ENCODE measurements at places on chromosomes 12 and 14. TPM values are rescaled to one million over a fixed set of nuclear protein-coding genes. Genes with fewer than 3 reads are reported as not detected.

ING4 gene
- total RNA-seq = 69.0 TPM

- peak overlapping the region; percentile 72 for H3K27ac ChIP-seq
- peaks cover 29% of the 10 kb centered on the region for H3K36me3 ChIP-seq
- peak overlapping the region; percentile 85 for H3K4me3 ChIP-seq
- H3K27me3 ChIP-seq = no peaks in the 10 kb centered on the region
- H3K4me1 ChIP-seq = peaks cover 21% of the 10 kb centered on the region
These were observed 1.5 kb downstream of the CALM1 start for GRCh38 chr14:90398315-90398839.

ADCY4 gene
- 3.4 TPM for total RNA-seq

- peaks cover 6% of the 10 kb centered on the region for H3K36me3 ChIP-seq
- H3K27me3 ChIP-seq = no peaks in the 10 kb centered on the region
- DNase-seq = no peak
These were observed 267.5 kb downstream of the CCDC91 start for GRCh38 chr12:28457785-28458184.

PPP1R1A gene
- 0.54 TPM for total RNA-seq

DNA sequence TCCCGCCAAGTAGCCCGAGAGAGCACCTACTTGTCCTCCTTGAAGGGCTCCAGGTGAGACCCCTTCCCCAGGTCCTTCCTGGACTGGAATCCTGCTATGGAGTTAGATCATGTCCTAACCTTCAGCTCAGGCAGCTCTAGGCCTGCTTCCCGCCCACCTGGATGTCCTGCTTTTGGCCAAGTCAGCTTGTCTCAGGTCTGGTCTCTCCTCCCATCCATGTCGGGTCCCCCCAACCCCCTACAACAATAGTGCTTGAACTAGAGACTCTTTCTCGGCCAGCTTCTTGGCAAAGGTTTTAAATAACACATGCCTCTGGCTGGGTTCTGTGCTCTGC, 3.6 kb downstream of the NAB2 start:
- H3K27ac ChIP-seq = peak overlapping the region; percentile 89
- DNase-seq = no peak
- H3K27me3 ChIP-seq = no peaks in the 10 kb centered on the region
- H3K4me1 ChIP-seq = peaks cover 65% of the 10 kb centered on the region

DNA sequence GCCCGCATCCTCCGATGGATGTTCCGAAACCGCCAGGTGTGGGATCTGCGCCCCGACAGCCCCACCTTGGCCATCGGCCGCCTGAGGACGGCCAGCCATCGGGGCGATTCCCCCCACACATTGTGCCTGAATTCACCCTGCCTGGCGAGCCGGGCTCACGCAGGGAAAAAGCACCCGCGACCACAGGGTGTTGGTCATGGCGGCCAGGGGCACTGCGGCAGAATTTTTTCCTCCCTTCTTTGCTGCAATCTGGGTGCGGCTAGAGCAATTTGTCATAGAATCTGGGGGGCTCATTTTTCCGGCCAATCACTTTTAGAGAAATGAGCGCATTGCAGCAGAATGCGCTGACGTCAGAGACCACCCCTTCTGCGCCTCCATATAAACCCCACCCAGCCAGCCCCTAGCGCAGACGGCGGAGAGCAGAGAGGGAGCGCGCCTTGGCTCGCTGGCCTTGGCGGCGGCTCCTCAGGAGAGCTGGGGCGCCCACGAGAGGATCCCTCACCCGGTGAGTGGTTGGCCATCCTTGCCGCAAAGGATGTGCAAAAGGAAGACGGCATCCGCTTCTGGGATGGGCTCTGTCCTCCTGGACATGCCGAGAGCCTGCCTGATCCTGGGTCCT, at the start of gene MEG3:
MEG3 (plus strand) TSS at position 406 of the 619 bp plus-strand sequence.
- peaks cover 52% of the 10 kb centered on the region for H3K4me1 ChIP-seq
- DNase-seq = no peak
- peak within 1 kb of the TSS; percentile 81 for H3K27ac ChIP-seq
- no peak within 1 kb of the TSS for H3K4me3 ChIP-seq

DNA sequence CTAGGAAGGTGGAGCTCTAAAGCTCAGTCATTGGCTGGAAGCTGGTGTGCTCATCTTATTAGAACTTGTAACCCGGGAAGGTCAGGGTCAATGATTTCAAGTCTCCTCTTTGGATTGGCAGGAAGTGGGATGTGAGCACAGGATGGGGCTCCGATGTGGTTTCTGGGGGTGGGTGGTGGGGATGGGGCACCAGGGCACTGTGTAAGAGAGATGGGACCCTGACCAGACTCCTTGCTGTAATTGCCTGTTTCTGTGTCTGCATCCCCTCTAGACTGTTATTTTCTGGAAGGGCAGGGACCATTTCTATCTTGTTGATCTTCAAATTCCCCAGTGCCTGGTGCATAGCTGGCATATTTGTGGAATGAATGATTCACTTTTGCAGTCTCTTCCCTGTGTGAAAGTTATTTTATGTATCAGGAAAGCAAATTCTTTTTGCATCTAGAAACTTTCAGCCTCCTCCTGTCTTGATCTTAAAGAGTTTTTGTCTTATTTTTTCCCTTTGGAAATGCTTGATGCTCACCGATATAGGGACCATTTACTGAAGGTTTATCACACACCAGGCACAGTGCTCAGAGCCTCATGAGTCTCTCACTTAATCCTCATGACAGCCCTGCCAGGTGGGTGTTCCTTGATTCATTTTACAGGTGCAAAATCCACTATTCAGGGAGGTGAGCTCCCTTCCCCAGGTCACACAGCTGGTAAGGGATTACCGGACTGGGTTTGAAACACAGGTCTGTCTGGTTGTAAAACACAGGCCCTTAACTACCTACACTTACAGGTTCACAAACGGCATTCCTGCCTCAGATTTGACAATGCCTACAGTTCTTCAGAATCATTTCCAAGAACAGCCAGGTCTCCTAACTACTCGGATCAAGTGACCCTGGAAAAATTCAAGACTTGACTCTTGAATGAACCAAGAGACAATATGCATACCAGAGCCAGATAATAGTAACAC, 86.9 kb upstream of the IGF1 start:
- DNase-seq = no peak
- no peaks in the 10 kb centered on the region for H3K27me3 ChIP-seq
- peaks cover 47% of the 10 kb centered on the region for H3K4me1 ChIP-seq
- H3K27ac ChIP-seq = peak overlapping the region; percentile 96
- peaks cover 8% of the 10 kb centered on the region for H3K36me3 ChIP-seq
- no peak overlapping the region for H3K4me3 ChIP-seq

RNF212B gene
- total RNA-seq = not detected

DNA sequence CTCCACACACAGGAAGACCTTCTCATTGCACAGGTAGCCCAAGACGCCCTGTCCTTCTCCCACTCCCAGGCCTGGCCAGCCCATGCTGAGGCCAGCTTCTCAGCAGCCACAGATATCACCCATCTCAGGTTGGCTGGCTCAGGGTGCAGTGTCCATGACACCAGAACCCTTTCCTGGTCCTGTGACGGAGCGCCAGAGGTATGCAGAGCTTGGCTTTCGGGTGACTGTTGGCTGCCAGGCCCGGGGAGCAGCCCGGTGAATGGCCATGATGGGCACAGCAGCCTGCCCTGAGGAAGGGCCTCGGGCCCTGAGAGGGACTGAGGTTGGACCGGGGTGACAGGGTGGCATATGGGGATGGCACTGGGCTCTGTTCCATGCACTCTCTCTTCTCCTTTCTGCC, 173.4 kb downstream of the TSPAN9 start:
- H3K36me3 ChIP-seq = peaks cover 4% of the 10 kb centered on the region
- no peak overlapping the region for H3K4me3 ChIP-seq
- H3K4me1 ChIP-seq = peaks cover 11% of the 10 kb centered on the region

DNA sequence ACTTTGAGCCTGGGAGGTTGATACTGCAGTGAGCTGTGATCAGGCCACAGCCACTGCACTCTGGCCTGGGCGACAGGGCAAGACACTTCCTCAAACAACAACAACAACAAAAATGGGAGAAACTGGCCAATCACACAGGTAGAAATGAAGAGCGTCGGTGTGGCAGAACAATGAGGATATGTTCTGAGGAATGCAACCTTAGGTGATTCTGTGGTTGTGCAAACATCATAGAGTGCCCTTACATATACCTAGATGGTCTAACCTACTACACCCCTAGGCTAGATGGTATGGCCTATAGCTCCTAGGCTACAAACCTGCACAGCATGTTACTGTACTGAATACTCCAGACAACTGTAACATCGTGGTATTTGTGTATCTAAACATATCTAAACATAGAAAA, 3.7 kb upstream of the PRDM4 start:
- no peak overlapping the region for H3K27ac ChIP-seq
- no peak for DNase-seq
- peaks cover 19% of the 10 kb centered on the region for H3K4me1 ChIP-seq
- no peak overlapping the region for H3K4me3 ChIP-seq

GRCh38 chr14:89660166-89660565, 243.1 kb upstream of the FOXN3 start:
- no peaks in the 10 kb centered on the region for H3K27me3 ChIP-seq
- no peak for DNase-seq
- H3K4me1 ChIP-seq = peaks cover 17% of the 10 kb centered on the region
- peaks cover 4% of the 10 kb centered on the region for H3K36me3 ChIP-seq
- H3K27ac ChIP-seq = no peak overlapping the region
- H3K4me3 ChIP-seq = no peak overlapping the region

PNN gene
- 131 TPM for total RNA-seq

GRCh38 chr12:46944088-46944487, 118.3 kb upstream of the SLC38A4 start:
- no peaks in the 10 kb centered on the region for H3K27me3 ChIP-seq
- no peak overlapping the region for H3K27ac ChIP-seq
- H3K4me1 ChIP-seq = peaks cover 10% of the 10 kb centered on the region
- no peak for DNase-seq
- H3K4me3 ChIP-seq = no peak overlapping the region
- H3K36me3 ChIP-seq = no peaks in the 10 kb centered on the region

DNA sequence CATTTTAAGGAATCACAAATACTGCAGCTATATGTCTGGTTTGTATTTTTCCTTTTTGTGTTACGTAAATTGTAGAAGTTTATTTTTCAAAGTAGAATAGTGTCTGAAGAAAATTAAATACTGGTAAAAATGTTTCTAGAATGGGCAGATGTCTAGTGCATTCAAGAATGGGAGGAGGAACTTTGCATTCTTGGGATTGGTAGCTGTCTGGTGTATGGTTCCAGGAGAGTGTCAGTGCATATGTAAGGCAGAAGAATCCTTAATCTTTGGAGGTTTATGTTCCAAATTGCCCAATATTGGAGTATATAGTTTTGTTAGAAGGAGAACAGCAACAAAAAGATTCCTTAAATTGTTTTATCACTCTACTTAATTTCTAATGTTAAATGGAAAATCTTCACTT, 13.5 kb downstream of the PAPOLA start:
- H3K27ac ChIP-seq = peak overlapping the region; percentile 72
- DNase-seq = no peak
- H3K4me3 ChIP-seq = no peak overlapping the region
- no peaks in the 10 kb centered on the region for H3K27me3 ChIP-seq
- no peaks in the 10 kb centered on the region for H3K36me3 ChIP-seq
- H3K4me1 ChIP-seq = peaks cover 51% of the 10 kb centered on the region

DNA sequence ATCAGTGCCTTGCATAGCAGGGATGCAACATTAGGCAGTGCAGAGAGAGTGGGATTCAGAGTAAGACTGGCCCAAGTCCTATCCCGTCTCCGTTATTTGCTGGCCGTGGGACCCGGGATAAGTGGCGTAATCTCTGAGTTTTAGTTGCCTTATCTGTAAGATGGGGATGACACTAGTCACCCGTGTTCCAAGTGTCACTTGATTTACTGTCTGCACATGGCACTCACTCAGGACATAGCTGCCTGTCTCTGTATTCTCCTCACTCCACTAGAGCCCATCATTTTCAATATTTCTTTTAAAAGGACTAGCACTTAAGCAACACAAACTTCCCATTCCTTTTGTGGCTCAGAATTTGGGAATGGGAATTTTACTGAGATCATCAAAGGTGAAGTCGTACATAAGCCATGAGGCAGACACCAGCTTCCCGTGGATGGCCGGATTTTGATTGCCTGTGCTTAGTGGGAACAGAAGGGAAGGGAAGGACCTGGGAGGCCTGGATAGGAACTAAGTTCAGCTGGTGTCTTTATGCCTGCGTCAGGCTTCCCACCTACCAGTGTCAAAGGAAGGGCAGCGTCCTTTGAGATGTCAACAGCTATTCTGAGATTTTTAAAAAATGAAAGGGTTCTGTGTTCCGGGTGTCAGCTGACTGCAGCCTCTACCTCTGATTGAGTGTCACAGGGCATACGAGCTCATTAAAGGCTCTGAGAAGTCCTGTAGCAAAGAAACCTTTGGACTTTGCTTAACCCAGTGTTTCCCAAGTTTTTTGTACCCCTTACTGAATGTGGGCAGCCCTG, 361.4 kb downstream of the CACNA1C start:
- no peak overlapping the region for H3K4me3 ChIP-seq
- no peak for DNase-seq
- H3K27ac ChIP-seq = no peak overlapping the region
- H3K27me3 ChIP-seq = no peaks in the 10 kb centered on the region
- H3K4me1 ChIP-seq = peaks cover 10% of the 10 kb centered on the region

PLEKHG7 gene
- not detected for total RNA-seq

GRCh38 chr12:124947013-124947412, 32.6 kb upstream of the UBC start:
- no peaks in the 10 kb centered on the region for H3K27me3 ChIP-seq
- no peak overlapping the region for H3K27ac ChIP-seq
- H3K4me1 ChIP-seq = no peaks in the 10 kb centered on the region
- DNase-seq = no peak
- H3K4me3 ChIP-seq = no peak overlapping the region

GRCh38 chr14:92692822-92693226, 55.6 kb downstream of the LGMN start:
- DNase-seq = no peak
- H3K27ac ChIP-seq = no peak overlapping the region

DNA sequence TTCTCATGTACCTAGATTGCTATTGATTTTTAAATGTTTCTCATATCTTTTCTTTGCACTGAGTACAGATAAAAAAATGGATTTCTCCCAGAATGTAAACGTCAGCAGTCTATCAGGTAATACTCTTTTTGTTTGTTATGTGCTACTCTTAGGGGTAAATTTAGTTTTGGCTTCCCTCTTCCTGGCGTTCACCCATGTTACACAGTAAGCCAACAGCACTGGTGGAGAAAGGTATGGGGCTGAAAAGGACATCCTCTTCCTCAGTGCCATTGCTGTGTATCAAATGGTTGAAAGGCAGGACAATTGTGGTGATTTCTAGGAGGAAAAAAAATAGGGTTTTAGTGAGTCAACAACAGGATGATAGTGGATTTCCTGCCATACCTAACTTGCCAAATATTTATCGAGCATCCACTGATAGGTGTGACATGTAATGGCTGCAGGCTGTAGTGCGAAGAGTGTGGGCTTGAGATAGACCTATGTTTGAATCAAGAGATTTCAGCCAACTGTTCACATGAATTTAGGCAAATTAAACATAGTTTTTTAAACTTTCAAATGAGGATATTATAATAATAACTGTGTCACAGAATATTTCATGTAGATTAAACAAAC, 7.5 kb downstream of the KLRF2 start:
- H3K27ac ChIP-seq = no peak overlapping the region
- no peaks in the 10 kb centered on the region for H3K4me1 ChIP-seq
- no peaks in the 10 kb centered on the region for H3K36me3 ChIP-seq
- no peak for DNase-seq

- no peak for DNase-seq
- H3K36me3 ChIP-seq = no peaks in the 10 kb centered on the region
- no peak overlapping the region for H3K4me3 ChIP-seq
These were observed 44.9 kb downstream of the SIX6 start for GRCh38 chr14:60553808-60554207.

FOXG1 gene
- not detected for total RNA-seq

SLC38A4 gene
- total RNA-seq = 0.11 TPM

Data from mesothelial cell of epicardium (in vitro differentiated cells).